NCI-H2029 treated with DMSO at 0.1 percent for 48 hours (cell line): ENCODE measurements at places on chromosomes 1 and 21.

GRCh38 chr1:96481409-96481808 lies 240.2 kb upstream of the PTBP2 start:
- DNase-seq: no peak

GRCh38 chr21:35204125-35204524 lies 155.0 kb upstream of the RUNX1 start:
- no peak for DNase-seq

DNA sequence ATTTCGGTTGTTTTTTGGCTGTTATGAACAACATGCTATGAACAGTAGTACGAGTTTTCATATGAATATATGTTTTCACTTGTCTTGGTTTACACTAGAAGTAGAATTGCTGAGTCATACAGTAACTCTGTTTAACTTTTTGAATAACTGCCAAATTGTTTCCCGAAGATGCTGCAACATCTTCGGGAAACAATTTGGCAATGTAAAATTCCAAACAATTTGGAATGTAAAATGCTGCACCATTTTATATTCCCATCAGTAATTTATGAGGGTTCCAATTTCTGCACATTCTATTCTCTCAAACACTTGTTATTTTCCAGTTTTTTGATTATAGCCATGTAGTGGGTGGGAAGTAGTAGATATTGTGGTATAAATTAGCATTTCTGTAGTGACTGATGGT lies 11.6 kb downstream of the PCBP3 start:
- DNase-seq: no peak

DNA sequence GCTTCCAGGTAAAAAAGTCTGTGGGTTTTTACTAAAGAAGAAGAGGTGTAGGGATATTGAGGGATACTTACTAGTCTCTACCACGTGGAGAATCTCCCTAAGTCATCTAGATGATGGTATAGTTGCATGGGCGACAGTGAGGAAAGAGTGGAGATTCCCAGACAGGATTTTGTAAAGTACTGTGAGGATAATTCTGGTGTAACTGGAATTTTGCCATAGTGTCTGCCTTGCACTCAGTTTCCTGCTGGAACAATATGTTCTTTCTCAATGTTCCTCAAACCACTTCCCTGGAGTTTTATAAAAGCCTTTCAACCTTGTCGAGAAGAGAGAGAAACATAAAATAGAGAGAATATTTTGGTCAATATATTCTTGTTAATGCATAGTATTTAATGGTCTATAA lies 95.1 kb upstream of the WLS start:
- no peak for DNase-seq

DNA sequence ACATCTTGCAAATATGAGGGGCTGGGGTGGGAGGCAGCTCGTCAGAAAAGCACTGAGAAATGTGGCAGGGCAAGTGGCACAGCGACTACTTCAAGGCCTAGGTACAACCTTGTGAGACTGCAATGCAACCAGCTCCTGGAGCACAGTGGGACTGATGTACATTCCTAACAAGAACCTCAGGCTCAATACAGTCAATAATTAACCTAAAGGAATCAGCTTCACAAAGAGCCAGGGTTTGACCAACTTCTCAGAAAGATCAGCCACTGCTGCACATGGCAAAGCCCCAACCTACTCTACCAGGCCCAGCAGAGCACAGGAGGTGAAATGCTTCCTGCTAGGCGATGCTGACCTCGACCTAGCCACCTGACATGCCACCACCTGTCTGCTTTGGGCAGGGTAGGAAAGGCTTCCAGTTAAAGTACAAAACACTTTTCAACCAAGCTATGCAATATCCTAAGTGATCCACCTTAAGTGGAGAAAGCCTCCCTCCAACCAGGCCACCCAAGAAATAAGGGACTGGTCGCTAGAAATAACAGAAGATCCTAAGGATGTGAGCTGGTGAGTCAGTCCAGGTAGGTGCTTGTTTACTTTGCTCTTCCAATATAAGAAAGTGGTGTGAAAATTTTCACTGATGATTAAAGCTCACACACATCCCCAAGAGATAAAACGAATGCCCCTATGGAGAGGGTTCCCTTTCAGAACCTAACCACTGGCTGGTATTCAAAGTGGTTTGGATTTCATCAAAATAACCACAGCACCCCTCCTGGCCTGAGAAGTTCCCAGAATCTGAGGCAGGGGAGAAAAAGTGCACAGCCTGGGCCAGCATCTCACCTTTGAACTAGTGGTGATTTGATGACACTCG lies 2.1 kb downstream of the RIPK4 start:
- DNase-seq: peak; percentile 15

DNA sequence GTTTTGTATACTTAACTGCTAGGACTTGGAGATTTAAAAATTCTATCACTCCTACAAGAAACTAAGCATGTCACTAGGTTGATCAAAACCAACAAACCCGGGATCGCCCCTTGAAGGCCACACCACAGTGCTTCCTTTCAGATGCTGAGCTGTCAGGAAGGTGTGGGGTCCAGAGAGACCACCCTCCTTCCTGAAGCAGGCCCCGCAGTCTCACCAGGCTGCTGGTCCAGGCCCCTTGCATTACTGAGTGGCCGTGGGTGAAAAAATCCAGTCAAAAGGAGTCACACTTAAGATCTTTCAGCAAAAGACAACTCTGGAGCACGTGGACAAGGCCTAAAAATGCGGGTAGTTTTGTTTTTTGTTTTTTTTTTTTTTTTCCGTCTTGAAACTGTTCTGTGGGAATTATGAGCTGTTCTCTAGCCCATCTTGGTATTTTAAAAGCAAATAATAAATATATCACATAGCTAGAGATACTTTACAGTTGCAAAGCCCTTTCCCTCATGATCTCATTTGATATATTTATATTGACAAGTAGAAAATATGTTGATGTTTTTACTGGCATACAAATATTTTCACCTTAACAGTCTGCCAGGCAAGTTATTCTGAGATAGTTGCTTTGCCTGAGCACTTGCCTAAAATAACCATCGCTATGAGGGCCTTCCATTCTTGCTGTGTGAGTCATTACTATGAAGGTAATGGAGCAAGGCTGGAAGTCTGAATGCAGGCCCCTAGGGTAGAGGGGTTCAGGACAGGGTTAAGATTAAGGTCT lies 73.1 kb upstream of the EDEM3 start:
- no peak for DNase-seq

GRCh38 chr1:174058624-174059023 lies 36.5 kb upstream of the RC3H1 start:
- no peak for DNase-seq

GRCh38 chr1:63319046-63320021 lies 3.0 kb upstream of the FOXD3 start:
- DNase-seq: no peak

DNA sequence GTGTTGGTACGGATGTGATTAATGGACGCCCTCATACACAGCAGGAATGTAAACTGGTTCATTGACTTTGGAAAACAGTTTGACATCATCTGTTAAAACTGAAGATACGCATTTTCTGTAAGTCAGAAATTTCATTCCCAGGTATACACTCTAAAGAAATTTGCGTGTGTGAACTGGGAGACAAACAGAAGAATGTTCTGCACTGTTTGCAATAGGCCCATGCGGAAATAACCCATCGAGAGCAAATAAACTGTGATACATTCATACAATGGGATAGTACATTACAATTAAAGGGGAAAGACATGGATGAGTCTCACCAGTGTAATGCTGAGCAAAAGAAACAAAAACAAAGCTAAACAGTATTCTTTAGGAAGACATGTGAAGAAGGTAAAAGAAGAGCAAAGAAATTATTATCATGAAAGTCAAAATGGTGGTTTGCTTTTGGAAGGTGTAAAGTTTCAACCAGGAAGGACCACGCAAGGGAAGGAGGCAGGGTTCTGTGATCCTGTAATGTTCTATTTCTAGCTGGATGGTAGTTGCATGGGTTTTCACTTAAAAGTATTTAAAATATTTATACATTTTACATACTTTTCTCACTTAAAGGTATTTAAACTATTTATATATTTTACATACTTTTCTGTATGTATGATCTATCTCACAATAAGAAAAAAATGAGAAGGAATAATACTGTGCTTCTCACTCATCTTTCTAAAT lies 30.3 kb downstream of the INTS7 start:
- DNase-seq: no peak

GRCh38 chr1:47262787-47263413 lies 30.9 kb upstream of the TAL1 start:
- peak; percentile 60 for DNase-seq

GRCh38 chr1:219086956-219087469 lies 86.7 kb upstream of the LYPLAL1 start:
- DNase-seq: no peak

DNA sequence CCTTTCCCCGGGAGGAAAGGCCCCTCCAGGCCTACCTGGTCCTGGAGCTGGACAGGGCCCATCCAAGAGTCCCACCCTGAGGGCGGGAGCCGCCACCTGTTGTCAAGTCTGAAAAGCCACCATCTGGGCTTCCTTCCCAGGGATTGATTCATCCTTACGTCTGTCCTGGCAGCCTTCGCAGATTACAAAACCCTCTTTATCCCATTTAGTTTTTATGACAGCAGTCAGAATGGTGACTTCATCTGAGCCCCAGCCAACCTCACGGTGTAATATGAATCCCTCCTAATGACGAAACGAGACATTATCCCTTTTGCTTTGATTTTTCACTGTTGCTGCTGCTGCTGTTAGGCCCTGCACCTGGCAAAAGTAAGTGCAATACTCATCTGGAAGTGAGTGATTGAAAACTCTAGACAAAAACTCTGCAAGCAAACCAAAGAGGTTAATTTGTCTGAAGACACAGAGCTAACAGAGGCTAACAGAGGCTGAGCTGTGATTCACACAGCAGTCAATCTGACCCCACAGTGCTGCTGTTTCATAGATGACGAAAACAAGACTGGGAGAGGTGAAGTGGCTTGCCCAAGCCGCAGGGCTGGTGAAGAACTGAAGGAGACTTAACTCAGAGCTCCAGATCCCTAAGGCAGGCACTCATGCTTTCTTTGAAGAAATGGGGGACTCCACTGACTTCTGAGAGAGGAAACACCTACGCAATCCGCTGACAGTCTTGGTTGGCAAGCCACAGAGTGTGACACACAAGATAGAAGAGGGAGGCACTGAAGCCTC lies 30.0 kb upstream of the S100A7 start:
- DNase-seq: peak; percentile 92

DNA sequence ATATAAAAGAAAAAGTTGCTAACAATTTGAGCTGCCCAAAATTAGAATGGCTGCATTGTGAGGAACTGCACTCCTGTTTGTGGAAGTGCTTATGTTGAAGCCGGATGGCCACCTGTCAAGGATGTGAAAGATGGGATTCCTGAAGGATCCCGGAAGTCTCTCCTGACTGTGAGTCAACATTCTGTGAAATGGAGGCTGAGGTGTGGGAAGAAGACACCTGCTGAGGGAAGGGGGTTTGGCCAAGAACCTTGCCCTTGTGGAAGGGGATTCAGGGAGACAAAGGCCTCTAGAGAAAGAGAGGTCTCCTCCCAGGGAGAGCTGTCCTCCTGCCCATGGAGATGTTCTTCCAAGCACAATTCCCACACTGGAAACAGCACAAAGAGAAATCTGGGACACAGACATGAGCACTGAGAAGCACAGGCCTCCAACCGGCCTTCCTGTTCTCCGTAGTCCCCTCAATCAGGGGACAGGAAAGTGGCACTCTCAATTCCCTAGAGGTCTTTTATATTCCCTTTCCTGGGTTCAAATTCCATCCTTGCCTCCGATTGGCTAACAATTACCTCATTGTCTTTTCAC lies 70.5 kb downstream of the CD2 start:
- DNase-seq: no peak

GRCh38 chr1:11759791-11760190 lies 2.2 kb upstream of the C1orf167 start:
- no peak for DNase-seq

- no peak for DNase-seq
Measured at GRCh38 chr1:24093732-24094131, 18.2 kb downstream of the MYOM3 start.

DNA sequence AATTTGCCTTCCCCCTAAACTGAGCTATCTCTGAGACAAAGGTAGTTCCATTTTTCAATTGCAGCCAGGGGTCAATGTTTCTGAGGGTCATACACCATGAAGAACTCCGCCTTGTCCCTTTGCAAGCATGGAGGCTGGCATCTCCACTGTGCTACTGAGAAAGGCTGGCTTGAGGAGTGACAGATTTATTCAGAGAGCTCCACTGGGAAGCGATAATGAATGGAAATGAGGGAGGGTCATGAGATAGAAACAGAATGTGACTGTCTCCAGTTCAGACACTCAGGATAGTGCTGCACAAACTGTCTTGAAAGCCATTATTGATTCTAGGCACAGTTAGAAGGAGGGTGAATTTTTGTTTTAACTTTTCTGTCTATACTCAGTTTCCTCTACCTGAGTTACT lies 197.5 kb downstream of the ZNF326 start:
- DNase-seq: no peak

GRCh38 chr1:198628067-198628455 lies 10.8 kb upstream of the PTPRC start:
- no peak for DNase-seq

GRCh38 chr21:22679207-22679606 lies 1681.0 kb downstream of the NCAM2 start:
- DNase-seq: no peak

GRCh38 chr1:24178407-24178806 lies 8.7 kb downstream of the IFNLR1 start:
- no peak for DNase-seq

GRCh38 chr1:116544588-116545358 lies 26.1 kb downstream of the CD58 start:
- DNase-seq: no peak

DNA sequence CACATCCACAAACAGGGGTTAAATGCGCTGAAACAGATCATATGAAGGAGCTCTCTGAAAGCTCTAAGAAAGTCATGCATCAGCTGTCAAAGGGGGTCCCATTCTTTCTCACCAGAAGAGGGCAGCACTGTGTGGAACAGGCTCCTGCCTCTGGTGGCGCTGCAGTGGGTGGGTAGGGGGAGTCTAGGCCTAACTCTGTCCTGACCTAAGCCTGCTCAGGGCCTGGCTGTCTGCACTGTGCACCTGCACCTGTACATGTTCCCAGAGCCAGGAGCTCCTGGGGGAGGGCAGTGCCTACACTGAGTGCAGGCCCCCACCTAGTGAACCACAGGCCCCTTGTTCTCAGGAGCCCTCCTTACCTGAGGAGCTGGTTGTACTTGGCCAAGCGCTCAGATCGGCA lies 16.0 kb downstream of the ENO1 start:
- DNase-seq: no peak

DNA sequence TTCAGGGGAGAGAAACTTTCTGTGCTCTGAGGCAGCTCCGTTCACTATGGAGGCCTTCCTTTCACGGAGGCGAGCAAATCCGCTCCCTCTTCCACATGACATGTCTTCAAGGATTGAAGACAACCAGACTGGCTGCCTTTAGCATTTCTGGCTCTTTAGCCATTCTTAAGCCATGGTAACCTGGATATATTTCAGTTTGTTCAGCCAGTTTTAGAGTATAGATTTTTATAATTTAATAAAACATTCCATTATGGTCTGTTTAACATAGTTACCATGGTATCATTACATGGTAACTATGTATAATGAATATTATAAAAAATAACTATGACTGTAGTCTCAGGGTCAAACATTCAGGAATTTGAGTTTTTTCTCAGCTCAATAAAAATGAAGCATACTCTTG lies 54.2 kb upstream of the NFIA start:
- DNase-seq: no peak

DNA sequence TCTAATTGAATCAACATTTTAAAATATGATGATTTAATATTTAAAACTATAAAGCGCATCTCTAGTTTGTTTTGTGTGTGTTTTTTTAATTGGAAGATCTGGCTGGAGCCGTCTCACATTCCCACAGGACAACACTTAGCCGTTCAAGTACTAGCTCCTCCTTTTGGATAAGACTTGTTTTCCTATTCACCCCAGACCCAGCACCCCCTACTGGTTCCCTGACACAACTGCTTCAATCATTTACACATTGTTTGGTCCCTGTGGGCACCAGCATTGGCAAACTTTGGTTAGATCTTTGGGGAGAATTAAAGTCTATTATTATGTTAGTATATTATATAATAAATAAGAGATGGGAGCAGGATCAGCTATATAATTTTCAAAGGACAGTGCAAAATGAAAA lies 34.5 kb downstream of the TYW3 start:
- no peak for DNase-seq
